ENCODE measurements at places on chromosomes 12 and 14.

DNA sequence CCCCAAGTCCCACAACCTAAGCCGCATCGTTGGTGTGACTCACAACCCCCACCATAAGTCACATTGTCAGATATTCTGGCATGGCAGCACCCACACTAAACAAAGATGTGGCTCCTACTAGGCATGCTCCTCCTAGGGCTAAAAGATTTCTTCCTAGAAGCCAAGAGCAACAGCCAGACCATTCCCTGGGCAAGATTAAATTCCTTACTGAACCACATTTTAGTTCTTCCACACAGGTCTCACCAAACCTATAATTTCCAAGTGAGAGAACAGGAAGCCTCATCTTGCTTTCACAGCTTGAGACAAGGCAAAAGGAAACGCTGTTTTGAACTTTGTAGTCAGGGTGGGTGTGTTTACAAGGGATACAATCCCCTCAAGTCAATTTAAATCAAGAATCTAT, 632.8 kb downstream of the DIO2 start:
- DNase-seq, result no peak

DNA sequence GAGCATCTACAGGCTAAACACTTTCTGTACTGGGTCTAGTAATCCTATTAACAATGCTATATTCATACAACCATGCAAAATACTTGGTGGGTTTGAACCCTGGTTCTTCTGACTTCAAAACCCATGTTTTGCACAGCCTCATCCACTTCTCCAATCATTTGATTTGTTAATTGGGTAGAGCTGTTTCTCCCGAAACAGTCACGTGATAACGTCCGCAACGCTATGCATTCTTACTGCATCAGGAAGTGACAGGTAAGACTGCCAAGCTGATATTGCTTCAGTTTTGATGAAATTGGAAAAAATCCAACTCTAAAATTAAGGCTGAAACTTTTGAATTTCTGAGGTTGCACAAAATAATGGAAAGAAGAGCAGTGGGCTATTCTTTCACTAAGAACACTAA, 30.4 kb upstream of the RNU6-7 start:
- DNase-seq, result no peak

DNA sequence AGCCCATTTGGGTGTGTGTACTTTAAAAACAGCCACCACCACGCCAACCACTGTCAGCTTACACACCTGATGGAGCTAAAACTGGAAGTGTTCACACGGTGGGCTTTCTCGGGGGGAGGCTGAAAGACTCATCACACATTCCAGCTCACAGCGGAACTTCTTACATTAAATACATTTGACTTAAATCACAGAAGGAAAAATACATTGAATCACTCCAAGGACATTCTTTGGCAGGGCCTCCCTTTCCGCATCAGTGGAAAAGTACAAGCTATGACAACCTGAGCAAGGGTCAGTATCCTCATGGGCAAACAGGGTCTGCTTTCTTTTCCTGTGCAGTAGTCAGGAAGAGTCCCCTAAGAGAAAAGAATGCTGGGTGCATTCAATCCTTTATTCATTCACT, 31.0 kb upstream of the TC2N start:
- no peak for DNase-seq

GRCh38 chr14:39615352-39615751, 183.1 kb upstream of the FBXO33 start:
- DNase-seq, result no peak

- no peak for DNase-seq
Observed at GRCh38 chr12:916712-917445, 32.6 kb downstream of the RAD52 start.

GRCh38 chr12:81300454-81300853, 222.6 kb downstream of the ACSS3 start:
- no peak for DNase-seq

- no peak for DNase-seq
Observed at GRCh38 chr12:32419520-32419960, 20.2 kb downstream of the FGD4 start.

DNA sequence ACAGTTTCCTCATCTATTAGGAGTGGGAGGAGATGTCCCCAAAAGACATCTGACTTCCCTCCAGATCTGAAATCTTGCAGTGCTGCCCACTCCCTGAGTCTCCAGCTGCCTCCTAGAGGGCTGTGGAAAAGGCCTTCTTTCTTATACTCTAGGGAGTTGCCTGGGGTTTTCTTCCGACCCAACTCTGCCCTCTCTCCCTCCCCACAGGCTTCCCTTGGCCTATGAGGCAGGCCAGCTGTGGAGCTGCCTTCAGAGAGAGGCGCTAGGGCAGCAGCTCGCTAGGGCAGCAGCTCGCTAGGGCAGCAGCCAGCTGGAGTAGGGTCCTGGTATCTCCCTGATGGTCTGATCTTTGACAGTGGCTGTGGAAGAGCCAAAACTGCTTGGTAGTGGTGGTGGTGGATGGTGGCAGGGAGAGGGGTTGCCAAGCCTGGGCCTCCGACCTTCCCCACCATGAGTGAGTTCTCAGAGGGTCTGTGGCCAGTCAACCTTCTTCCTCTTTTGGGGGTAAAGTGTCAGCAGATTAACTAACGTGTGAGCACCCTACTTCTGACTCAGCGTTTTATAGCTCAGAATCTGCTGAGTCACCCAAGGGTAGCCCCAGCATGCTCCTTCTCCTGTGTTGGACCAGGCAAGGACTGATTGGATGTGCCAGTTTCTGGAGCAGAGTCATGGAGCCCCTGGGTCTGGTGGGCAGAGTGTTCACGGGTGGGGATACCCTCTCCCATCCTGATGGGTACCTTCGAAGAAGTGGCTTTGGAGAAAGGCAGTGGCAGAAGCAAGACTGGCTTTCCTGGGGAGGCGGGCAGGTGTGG, 2.3 kb downstream of the SLC48A1 start:
- no peak for DNase-seq

- DNase-seq, result no peak
Observed at GRCh38 chr12:124044809-124045321, 71.8 kb downstream of the ZNF664 start.

DNA sequence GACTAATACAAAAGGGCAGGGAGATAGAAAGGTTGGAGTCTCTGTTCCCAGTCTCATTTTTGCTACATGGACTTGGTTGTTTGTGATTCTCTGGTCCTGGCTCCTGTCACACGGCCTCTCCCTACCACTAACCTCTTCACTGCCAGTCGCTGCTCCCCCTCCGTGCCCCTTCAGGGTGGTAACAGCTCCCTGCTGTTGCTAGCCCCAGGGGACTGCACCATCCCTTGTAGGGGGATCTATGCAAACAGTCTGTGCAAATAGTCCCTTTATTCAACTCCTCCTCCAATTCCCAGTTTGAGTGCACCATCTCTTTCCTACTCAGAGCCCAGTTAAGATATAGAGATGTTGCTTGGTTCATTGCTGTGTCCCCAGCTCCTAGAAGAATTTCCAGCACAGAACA, 51.1 kb downstream of the CCDC60 start:
- DNase-seq, result no peak

DNA sequence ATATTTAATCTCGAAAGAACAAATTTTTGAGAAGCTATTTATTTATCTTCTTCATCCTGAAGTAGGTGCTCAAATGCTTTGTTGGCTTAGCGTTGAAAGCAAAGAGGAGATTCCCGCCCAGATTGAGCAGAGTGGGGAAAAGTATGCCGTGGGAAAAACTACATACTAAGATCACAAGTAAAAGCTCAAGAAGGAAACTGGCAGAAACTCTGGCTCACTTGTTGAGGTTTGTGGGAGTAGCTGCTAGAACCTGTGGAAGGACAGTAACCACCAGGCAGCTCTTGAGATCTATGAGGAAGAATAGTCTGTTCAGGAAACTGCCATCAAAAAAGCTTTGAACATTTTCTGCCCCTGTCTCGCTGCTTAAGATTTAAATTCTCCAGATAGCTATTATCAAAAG, 3.9 kb downstream of the MYRFL start:
- no peak for DNase-seq

- DNase-seq, result no peak
Observed at GRCh38 chr12:93466625-93467350, 526 bp upstream of the MRPL42 start.

- DNase-seq, result no peak
Observed at GRCh38 chr14:75120541-75121291, 6.1 kb downstream of the NEK9 start.

DNA sequence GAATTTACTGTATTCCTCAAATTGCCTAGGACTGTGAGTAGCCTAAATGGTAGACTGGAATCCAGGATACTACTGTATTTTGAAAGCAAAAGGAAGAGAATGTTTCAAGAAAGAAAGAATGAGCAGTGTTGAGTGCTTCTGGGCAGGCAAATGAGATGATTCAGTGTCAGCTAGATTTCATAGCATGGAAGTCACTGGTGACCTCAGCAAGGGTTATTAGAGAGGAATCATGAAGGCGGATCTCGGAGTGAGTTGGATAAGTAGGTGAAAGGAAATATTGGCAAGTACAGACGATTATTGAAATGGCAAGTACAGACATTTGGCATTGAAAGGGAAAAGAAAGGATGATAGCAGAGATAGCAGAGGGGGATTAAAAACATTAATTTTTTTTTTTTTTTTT, 27.1 kb downstream of the VRK1 start:
- no peak for DNase-seq

GRCh38 chr14:94680862-94681288, 68.7 kb downstream of the SERPINA3 start:
- DNase-seq, result no peak

DNA sequence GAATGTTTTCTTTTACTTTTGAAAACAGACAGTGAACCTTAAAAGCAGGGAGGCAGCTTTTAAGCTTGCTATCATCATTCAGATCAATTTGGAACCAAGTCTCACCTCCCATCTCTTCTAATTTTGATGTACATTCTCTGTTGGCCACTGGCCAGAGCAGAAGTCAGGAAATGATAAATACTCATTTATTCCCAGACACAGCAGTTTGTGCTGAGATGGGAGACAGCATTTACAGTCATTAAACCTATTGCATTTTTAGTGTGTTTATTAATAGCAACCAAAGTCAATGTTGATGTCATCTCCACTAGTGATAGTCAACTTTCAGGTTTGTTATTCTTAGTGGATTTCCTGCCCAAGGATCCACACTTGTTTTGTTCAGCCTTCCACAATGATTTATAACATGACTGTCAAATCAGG, 320.0 kb upstream of the ATP2B1 start:
- DNase-seq, result no peak

GRCh38 chr12:94952325-94952724, 51.2 kb downstream of the NDUFA12 start:
- no peak for DNase-seq

DNA sequence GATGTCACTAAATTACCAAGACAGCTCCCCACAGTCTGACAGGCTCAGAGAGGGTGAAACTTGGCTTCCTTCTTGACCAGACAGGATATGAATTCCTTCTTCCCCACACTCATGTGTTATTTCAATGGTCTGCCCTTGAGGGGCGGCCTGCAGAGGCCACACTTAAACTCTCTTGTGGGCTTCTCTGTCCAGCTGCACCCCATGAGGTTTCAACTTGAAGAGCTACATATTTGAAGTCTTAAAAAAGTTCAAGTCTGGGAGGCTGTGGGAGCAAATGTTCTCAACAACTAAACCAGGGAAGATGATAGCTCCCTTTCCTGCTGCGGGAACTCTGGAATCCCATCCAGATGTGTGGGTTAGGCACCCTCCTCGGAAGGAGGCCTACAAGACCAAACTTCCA, 98.3 kb downstream of the TTC7B start:
- DNase-seq, result no peak

DNA sequence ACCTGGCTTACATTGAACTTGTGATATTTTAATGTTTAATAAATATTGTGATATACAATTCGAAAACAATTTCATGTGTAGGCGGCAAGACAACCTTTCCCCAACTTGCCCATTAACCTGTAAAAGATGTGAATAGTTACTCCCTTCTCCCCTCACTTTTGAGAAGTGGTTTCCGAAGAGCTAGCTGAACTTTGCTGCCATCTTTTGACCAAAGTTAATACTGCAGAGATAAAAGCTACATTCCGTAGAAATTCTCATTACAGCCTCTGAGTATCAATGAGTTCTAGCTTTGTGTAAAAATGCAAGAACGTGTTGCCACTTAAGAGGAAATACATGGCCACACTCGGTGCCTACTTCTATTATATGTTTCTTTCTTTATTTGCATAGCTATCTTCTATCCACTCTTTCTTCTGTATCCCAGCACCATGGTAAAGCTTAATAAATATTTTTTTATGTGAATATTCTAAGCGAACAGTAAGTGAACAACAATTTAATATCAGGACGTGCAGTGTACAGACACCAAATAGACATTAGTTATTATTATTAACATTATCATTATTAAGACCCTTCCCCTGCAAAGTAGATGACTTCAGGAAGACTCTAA, 105.1 kb upstream of the TMEM260 start:
- DNase-seq, result no peak

DNA sequence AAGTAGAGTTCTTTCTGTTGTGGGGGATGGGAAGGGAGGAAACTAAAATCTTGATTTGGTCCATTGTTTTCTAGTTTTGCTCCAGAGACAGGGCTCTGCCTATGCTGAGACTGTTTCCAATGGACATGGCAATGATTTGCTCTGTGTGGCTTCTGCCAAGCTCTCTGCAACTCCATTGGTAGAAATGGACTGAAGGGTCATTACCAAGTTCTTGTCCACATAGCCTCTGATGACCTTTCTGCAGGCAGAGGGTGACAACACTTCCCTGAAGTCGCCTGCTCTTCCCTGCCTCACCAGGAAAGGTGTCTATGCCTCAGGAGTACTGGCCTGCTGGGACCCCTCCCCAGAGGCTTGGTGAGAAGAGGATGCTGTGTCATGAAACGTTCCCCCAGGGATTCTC, 39.5 kb upstream of the NOS1 start:
- DNase-seq, result no peak

DNA sequence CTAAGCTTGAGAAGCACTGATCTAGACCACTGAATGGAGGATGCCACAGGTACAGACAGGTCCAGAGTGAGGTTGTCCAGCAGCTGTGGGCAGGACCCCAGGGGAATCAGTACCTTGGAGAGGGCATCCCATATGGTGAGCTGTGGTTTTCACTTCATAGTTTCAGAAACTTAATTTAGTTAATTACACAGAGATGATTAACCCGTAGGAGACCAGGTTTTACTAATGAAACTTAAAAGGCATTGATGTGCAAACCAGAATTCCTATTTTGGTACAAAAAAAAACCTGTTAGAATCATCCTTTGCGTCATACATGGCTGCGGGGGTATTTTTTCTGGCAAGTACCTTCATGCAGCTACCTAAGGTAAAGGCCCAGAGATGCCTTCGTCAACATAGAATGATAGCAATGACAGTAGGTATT, 159.3 kb downstream of the DACT1 start:
- no peak for DNase-seq

DNA sequence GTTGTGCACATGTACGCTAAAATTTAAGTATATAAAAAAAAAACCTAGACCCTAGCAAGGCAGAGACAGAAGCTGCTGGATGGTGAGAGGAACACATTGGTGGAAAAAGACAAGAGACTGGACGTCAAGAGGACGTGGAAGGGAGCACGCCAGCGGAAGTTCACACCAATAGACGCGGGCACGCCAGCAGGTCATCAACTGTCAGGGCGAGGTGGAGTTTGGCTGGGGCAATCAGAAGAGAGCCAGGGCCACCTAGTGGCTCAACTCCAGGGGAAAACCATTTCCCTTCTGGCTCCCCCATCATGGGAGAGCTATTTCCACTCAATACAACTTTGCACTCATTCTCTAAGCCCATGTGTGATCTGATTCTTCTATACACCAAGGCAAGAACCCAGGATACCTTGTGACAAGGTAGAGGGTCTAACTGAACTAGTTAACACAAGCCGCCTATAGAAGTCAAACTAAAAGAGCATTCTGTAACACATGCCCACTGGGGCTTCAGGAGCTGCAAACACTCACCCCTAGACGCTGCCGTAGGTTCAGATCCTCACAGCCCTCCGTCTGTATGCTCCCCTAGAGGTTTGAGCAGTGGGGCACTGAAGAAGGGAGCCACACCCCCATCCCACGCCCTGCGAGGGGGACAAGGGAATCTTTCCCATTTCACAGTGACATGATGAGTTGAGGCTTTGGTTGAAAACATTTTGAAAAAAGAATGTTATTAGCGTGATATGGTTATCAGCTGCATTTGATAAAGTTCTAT, 702.7 kb downstream of the TMTC2 start:
- DNase-seq, result no peak

Data from stimulated activated CD8-positive, alpha-beta memory T cell treated with anti-CD3 and anti-CD28 coated beads, Interleukin-7, amount 100 ng/mL, for 48 hours (primary cell).